Fibroblast of pulmonary artery (primary cell): ENCODE measurements at places on chromosomes 5 and 9.

DNA sequence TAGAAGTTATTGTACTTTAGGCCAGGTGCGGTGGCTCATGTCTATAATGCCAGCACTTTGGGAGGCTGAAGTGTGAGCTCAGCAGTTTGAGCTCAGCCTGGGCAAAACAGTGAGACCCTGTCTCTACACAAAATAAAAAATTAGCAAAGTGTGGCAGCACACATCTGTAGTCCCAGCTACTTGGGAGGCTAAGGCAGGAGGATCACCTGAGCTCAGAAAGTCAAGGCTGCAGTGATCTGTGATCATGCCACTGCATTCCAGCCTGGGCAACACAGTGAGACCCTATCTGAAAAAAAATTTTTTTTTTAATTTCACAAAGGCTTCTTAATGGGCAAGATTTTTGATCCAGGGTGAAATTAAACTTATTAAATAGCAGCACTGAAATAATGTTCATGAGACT is 92.8 kb downstream of the CDC42SE2 start:
- no peak for DNase-seq

DNA sequence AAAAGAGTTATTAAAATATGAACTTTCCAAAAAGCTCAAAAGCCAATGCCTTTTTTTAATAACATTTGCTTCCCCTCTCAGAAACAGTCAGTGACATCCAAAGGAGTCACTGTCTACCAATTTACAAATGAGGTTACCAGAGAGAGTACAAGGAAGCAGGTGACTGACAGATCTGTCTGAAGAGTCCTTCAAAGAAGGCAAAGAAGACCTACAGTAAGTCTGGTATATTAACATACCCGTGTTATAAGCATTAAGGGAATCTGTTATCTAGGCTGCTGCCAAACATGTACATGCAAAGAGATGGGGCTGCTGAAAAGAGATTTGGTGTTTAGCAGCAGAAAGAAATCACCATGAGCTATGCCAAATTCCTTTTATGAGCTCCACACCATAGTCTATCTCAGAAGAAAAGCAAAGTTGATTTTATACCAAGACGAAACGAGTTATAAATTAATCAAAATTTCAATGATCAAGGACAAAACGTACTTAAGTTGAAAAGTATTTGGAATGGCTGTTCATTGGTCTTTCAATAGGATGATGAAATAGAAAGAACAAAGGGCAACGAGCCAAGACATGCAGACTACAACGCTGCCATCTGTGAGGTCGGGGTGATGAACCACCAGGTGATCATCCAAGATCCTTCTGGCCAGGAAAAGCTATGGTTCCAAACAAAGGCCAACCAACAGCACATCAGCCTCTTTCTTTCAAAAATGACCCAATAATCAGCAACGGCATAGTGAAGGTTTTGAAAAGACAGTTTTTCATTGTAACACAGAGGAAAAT is 8.1 kb downstream of the PRELID2 start:
- no peak for DNase-seq

- DNase-seq = peak; percentile 8
These were observed 487.4 kb upstream of the RIOK2 start for GRCh38 chr5:97670447-97670846.

DNA sequence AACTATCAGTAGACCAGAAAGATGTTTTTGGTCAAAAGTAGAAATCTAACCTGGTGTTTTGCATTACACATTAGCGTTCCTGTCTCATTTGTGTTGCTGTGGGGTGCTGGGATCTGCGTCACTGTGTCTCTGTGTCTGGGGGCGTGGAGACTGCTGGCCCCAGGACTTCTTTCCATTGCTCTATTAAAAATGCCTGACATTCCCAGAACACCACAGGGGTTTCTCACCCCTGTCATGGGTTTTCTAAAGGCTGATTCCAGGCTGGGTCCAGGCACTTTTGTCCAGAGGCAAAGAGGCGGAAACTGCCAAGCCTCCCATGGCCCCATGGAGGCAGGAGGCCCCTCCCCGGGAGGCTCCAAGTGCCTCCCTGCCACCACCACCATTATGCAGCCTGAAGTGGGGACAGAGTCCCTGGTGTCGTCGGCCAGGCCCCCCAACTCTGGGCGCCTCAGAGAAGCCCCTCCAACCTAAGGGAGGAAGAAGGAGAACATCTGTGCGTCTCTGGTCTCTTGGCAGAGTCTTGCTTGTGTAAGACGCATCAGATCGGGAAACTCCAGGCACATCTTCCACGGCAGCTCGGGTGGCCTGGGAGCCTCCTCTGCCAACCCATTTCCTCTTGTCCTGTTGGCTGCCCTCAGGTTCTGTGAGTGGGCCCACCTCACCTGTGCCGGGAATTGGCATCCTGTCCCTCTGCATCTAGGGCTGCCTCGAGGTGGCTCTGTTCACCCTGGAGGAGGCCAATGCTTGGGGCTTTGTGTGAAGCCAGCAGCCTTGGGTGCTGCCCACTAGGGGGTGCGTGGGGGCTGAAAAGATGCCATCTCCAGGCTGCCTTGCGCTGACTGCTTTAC is 13.8 kb upstream of the PLEKHG4B start:
- DNase-seq = peak; percentile 12

- peak; percentile 46 for DNase-seq
These were observed 566.0 kb upstream of the CDH18 start for GRCh38 chr5:20554001-20554400.

DNA sequence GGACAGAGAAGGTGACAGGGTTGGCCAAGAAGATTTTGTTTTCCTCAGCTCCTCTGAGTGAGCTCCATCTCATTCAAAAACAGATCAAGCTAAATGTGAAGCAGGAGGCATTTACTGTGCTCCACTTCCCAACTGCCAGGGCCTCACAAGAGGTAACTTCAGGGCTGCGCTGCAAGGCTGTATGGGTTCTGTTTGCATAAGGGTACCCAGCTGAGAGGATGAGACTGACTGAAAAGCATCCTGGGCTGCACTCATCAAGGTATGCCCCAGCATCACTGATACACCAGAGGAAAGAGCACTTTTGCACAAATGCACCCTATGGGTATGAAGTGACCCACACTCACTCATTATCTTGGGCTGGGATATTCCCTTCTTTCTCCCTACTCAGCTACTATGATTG is 316.2 kb upstream of the HAPLN1 start:
- DNase-seq = no peak

DNA sequence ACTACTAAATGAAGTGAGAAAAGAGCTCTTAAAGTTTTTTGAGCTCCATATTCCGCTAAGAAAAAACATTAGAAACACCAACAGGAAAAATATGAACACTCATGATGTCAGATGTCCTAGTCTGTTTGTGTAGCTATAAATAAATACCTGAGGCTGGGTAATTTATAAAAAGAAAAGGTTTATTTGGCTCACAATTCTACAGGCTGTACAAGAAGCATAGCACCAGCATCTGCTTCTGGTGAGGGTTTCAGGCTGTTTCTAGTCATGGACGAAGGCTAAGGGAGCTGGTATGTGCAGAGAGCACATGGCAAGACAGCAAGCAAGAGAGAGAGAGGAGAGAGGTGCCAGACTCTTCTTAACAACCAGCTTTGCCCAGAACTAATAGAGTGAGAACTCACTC is 186.2 kb downstream of the PLK2 start:
- DNase-seq = peak; percentile 8

- DNase-seq = peak; percentile 20
These were observed 39.1 kb downstream of the NIPBL start for GRCh38 chr5:36915653-36916052.

DNA sequence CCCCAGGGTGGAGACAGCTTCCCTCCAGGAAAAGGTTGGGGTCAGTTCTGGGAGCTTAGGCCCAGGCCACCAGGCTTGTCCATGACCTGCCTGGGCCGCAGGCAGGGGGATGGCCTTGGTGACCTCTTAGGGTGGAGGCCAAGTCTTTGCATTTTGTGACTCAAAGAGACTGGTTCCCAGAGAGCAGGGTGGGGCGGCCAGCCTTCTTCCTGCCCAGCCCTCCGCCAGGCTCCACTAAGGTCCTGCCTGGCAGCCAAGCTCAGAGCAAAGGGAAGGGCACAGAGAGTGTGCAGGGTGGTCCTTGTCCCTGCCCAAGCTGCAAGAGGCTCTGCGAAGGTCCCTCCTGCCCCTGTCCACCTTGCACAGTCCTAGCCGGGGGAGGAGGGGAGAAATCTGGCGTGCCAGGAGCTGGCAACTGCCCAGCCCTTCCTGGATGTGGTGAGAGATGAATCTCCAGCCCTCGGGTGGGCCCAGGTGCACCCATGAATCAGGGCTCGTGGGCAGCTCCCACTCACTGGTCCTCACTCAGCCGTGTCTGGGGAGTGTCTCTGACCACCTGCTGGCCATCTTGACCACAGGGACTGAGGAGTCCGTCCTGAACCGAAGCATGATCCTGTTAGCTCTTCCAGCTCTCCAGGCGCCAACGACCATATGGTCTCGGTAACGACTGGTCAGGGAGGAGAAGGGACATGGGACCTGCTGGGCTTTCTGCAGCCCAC is 2.3 kb upstream of the PTGDS start:
- no peak for DNase-seq
